Stimulated activated CD4-positive, alpha-beta T cell treated with anti-CD3 and anti-CD28 coated beads, Interleukin-4, amount 100 ng/mL, for 1 hour (primary cell): ENCODE measurements at places on chromosomes 5 and 9.

DNA sequence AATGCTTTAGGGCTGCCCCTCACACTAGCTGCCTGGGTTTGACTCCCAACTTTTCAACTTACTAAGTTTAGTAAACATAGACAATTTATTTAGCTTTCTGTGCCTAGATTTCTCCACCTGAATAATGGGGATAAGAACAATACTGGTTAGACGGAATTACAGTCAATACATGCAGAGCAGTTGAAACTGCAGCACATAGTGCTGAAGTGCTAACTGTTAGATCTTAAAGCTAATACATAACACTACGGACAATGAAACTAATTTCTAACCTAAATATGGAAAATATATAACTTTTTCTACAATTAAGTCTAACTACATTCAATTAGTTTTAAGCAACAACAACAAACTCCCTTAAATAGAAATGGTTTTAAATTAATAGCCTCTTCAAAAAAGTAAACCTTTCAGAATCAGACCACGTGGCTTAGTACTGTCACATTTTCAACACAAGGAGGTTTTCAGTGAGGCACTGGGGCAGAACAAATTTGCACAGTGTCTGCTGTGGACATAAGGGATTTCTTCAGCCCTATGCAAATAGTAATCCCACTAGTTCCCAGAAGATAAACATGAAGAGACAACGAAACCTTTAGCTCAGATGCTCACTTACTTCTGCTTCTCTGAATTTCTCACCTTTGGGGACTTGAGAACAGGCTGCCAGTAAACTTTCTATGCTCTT, 293.4 kb downstream of the EDIL3 start:
- no peak for DNase-seq

DNA sequence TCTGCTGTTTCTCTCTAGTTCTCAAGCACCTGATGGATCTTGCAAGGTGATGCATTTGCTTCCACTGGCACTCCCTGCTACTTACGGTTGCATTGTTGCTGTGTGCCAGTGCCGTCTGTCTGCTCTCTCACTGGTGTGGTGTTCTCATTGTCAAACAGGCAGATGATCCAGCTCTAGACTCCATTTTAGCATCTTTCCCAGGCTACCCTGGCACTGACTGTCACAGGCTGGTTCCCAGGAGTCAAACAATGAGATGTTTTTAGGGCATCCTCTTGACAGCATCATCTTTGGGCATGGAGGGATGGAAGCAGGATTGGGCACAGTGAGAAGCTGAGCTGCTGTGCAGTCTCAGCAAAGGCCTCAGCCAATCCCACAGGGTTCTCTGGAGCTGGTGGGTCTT, 12.9 kb downstream of the MTRR start:
- no peak for DNase-seq

- no peak for DNase-seq
These were observed 2.7 kb downstream of the PTGES start for GRCh38 chr9:129750013-129750638.

DNA sequence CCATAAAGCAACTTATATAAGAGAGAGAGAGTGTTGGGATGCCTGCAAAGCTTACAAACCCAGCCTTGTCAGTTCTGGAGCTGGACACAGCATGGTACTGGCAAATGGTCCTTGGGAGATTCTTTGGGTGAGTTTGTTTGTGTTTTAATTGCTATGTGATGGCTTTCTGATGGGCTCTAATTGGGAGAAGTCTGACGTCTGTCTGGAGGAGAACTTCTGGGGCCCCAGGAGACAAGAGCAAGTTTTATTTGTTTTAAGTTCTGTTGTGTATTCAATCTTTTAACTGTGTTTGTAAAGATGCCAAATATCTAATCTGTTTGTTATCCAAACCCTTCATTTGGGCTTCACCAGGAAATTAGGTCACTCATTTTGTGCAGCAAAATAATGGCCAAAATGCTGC, 50.3 kb upstream of the AFAP1L1 start:
- no peak for DNase-seq

- no peak for DNase-seq
These were observed 198.0 kb downstream of the MED10 start for GRCh38 chr5:6180231-6180872.

DNA sequence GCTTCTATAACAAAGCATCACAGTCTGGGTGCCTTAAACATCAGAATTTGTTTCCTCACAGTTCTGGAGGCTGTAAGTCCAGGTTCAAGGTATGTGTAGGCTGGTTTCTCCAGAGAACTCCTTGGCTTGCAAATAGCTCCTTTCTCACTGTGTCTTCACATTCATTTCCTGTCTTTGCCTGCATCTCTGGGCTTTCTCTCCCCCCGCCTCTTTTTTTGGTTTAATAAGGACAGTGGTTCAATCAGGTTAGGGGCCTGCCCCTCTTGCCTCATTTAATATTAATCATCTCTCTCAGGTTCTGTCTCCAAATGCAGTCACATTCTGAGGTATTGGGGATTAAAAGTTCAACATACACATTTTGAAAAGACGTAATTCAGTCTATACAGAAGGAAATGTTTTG, 225.5 kb upstream of the ATP10B start:
- no peak for DNase-seq

GRCh38 chr9:116791326-116791725, 104.2 kb downstream of the TRIM32 start:
- DNase-seq: no peak

- DNase-seq: no peak
These were observed 96.7 kb upstream of the RETREG1 start for GRCh38 chr5:16713386-16713928.

DNA sequence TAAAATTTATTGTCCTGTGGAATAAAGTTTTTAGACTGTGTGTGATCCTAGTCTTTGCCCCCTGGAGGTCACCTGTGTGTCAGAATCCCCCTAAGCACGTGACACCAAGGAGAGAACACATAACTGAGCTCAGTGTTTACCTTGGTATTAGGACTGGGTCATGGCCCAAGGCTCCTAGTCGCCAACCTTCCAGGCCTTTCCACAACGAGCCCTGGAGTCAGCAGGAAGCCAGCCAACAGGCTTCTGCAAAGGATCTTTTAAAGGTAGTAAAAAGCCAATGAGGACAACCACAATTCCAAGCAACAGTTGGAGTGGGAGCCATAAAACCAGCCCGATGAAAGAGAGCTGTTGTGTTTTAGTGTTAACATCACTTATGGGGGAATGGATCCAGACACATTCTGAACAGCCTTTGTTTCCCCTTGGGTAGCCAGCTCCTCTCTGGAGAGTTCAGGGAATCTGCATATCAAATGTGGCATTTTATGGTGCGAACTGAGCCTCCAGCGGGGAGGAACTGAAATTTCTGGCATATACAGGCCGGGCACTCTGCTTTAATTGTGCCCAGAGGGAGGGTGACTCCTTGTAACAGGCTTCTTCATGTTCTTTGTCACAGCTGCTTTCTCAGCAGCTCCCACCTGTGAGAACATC, 239.9 kb downstream of the FSTL4 start:
- DNase-seq: no peak

- no peak for DNase-seq
These were observed 537.6 kb downstream of the DTWD2 start for GRCh38 chr5:118450554-118451332.
